ENCODE measurements at places on chromosomes 4 and X.
A peak's percentile ranks its signal among the peaks of the same experiment; 100 is the strongest.

DNA sequence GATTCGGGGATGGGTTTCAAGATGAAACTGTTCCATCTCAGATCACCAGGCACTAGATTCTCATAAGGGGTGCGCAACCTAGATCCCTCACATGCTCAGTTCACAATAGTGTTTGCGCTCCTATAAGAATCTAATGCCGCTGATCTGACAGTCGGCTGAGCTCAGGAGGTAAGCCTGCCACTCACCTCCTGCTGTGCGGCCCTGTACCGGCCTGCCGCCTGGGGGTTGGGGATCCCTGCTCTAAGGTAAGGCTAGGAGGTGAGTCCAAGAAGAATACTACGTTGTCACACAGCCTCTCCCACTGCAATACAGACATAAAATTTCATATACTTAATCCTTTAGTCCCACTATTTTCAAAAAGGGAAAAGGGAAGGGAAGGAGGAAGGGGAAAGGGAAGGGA, 213.4 kb upstream of the HCCS start:
- no peak for DNase-seq

DNA sequence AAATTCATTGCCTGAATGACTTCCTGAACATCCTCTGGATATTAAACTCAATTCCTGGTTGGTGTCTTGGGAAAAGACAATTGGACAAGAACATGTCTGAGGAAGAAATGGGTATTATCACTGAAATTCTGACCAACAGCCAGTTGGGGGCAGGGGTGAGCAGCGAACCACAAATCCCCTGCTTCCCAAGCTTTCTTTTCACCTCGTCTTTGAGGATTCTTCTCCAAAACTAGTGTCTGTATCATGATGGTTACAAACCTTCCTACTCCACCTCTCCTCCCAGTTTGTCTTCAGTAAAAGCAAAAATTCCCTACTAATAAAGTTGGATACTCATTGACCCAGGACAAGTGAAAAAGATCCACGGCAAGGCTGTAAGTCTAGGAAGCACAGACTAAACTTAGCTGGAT, 48.3 kb upstream of the WDR1 start:
- DNase-seq, result no peak

DNA sequence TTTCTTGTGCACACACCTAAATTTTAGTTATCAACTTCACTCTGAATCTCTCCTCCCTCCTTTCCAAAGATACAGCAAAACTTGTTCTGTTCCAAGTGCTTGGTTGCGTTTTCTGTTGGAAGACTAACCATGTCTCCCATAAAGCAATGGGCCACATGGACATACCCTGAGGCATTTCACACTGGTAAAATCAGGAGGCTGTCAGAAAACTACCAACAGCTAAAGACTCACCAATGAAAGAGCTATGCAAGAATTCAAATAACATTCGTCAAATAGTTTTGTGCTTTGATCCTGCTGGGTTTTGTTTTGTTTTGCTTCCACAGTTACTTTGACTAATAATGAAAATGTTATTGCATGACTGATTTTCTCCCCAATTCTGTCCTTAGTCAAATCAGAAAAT, 46.0 kb downstream of the PHEX start:
- DNase-seq, result no peak

GRCh38 chrX:48937054-48937907, 18.5 kb upstream of the PIM2 start:
- no peak for DNase-seq

- DNase-seq, result peak; percentile 41
Measured at GRCh38 chrX:11427453-11428071, 134.3 kb downstream of the AMELX start.

- no peak for DNase-seq
Measured at GRCh38 chrX:13340182-13340791, 20.4 kb upstream of the ATXN3L start.

GRCh38 chr4:101850698-101851097, 60.2 kb downstream of the BANK1 start:
- DNase-seq, result no peak

DNA sequence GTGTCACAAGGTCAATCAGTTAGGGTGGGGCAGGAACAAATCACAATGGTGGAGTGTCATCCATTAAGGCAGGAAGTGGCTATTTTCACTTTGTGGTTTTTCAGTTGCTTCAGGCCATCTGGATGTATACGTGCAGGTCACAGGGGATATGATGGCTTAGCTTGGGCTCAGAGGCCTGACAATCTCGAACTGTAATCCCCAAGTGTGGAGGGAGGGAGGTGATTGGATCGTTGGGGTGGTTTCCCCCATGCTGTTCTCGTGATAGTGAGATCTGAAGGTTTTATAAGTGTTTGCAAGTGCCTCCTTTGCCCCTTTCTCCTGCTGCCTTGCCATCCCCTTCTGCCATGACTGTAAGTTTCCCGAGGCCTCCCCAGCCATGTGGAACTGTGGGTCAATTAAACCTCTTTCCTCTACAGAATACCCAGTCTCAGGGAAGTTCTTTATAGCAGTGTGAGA, 36.7 kb upstream of the STS start:
- no peak for DNase-seq

DNA sequence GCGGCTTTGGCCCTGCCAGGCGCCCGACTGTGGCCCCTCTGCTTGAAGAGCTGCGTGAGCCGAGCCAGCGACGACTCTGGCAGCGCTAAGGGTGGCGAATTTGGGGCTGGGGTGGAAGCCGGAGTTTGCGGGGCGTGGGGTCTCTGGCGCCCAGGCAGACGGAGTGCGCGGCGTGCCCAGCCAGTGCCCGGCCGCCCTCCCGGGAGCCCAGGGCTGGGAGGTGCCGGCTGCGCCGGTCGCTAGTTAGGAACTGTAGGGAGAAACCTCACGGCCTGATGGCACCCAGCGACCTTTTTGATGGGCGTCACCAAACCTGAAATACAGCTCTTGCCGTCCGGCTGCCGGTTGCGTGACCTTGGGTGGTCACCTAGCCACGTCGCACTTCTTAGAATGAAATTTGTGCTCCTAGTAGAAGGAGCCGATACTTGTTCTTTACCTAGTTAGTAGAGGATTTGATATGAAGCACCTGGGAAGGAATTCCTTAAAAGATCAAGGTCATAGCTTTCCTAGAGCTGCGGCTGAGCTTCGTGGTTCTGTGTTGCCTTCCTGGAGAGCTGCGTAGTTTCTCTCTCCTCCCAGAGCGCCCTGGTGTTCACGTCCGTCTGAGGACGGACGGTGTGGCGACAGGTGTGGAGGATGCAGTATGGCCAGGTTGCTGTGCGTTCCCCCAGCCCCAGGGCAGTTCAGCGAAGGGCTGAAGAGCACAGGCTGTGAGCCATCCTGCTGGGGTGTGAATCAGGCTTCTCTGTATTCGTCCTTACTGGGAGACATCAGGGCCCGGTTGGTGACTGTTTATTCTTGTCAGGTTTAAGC, 680 bp downstream of the MAEA start:
- DNase-seq, result peak; percentile 62

DNA sequence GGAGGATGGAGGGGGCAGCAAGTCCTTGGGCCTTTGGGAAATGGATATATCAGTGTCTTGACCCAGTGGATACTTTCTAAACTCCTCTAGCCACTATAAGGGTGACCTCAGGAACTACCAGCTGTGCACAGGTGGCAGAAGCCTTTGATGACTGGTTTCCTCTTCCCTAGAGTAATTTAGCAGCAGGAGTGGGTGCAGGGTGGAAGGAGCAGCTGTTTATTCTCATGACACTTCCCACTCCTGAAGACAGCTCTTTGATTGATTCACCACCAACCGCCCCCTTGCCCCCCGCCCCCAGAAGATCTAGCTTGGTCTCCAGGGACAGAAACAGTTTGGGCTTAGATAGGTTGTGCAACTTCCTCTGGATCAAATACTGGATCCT, 63.0 kb downstream of the GPC3 start:
- no peak for DNase-seq

- no peak for DNase-seq
Measured at GRCh38 chrX:22037911-22038537, 5.9 kb downstream of the PHEX start.

GRCh38 chr4:132502096-132502552, 647.0 kb upstream of the PCDH10 start:
- DNase-seq, result no peak

DNA sequence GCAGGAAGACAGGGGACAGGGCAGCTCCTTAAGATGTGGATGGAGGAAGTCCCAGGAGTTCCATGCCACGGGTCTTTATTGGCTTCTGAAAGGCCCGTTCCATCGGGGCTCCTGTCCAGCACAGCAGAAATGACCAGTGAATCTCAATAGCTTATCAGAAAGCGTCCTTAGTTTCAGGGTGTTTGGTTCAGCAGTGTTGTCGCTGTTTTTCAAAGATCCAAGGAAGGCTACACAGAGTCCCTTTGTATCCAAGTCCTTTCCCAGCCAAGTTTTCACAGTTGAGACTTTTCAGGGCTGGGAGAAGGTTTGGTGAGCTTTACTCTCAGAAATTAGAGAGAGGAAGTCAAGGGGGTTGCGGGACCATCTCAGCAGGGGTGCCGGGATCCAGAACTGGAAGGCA, 5.0 kb upstream of the ZCCHC4 start:
- DNase-seq, result no peak

GRCh38 chr4:158826882-158827281, 58.1 kb downstream of the FNIP2 start:
- DNase-seq, result peak; percentile 83

- DNase-seq, result no peak
Measured at GRCh38 chrX:70262952-70263567, 3.1 kb upstream of the P2RY4 start.

DNA sequence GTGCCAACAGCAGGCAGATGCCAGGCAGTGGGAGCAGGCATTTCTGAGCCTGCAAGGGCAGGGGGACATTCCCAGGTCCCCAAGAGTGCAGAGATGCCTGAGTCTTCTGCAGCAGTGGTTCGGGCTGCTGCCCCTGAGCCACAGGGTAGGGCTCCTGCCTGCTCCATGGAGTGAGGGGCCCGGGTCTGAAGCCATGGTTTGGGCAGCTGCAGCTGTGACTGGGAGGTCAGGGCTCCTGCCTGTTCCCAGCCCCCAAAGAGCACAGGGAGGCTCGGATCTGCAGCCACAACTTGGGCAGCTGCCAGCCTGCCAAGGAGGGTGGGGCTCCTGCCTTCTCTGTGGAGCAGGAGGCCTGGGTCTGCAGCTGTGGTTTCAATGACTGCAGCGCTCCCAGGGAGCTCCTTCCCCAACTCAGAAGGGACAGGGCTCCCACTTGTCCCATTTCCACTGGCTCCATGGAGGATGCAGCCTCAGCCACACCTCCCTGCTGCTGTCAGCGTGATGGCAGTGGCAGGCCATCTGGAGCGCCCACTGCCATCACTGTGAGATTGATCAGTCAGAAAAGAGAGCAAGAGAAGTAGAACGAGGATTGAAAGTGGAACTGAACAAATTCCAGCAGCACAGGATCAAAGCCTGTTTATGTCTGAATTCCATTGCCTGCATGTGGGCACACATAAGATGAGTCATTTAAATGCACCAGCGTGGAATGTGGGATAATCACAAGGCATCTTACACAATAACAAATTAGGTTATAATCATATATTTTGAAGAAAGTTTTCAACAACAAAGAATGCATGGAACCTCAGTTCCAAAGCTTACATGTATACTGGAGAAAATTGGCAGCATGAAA, 93.1 kb upstream of the CXorf51A start:
- no peak for DNase-seq

DNA sequence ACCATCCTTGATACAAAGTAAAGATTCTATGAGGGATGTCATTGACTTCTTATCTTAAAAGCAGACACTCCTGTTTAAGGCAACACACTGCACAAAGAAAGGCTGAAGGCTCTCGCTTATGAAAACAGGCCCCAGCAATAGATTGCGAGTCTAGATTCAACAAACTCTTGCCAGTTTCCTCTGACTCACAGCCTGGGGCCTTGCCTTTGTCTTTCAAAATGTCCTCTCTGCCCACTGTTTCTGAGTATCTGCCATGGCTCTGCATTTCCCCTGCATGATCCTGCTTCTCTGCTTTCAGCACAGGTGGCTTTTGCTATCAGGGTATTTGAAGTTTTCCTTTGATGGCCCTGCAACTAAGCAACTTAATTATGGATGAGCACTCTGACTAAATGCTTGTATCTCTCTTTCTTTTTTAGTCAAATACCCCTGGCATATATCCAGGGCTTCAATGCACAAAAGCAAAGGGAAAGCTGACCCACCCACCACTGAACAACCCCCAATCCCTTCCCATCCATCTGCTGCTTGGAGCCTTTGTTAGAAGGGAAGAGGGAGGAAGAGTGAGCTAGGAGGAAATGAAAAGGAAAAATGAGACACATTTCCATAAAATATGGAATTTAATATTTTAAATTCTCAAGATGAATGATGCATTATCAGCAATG, 32.2 kb downstream of the NDP start:
- no peak for DNase-seq

DNA sequence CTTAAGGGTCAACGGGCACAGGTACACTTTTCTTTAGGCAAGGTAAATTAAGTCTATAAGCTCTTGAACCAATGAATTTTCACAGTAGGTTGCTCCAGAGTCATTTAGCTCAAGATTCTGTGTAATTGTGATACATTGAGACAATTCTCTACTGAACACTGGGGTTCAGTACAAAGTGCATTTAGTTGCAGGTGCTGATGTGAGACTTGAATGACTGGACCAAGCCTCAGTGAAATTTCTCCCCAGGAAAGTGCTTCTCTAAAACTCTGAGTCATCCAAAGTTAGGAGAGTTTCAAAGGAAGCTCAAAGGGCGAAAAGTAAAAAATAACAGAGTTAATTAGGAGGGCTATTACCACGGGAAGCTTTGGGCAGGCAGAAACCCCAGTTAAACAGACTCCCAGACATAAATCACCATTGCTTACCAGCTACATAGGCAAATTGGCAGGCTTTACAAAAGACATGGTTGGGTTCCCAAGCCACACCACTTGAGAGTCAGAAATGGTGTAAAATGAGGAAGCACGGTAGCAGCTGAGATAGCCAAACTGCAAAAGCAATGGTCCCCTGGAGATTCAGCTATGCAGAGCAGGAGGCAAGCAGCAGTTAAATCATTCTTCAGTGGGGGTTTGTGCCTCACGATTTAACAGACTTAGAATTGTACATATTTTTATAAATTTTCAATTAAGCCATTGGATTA, 202.6 kb downstream of the PCDH19 start:
- DNase-seq, result no peak

GRCh38 chr4:136748773-136749172, 783.5 kb downstream of the PCDH18 start:
- no peak for DNase-seq

DNA sequence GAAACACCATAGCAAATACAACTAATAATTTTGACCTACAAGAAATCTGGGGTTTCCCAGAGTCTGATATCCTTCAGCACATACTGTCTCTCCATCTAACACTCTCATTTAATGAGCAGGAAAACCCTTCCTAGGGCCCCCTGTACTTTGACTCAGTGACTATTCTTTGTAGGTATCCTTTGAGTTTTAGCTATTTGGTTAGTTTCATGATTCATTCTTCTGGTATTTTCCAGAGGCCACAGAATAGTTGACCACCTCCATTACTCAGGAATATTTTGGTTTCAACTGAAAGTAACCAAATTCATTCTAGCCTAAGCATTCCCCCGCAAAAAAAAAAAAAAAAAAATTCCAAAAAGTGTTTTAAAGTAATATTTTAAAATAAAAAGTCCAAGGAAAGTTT, 140.0 kb downstream of the IDS start:
- DNase-seq, result no peak

Measured in pancreas (tissue), 10 donors.